Right renal pelvis (tissue), 4 donors: ENCODE measurements at places on chromosomes 13 and 19.

GRCh38 chr19:38765214-38765613 lies 8.1 kb downstream of the LGALS7 start:
- no peak for DNase-seq

DNA sequence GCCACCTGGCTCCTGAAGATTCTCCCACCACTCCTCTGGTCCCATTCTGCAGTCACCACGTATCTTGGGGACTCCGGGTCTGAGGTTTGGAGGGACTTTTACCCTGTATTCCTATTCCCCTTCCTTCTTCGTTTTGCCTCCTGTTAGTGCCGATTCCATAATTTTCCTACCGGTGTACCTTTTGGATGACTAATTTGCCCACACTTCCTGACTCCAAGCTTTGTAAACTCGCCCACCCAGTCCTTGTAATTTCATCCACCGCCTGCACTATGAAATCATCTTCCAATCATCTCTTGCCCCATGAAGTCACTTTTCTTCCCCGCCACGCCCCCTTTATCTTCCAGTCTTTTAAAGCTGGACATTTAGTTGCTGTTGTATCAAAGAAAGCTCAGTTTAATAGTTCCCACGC lies 572 bp downstream of the UCHL3 start:
- DNase-seq: peak; percentile 12

DNA sequence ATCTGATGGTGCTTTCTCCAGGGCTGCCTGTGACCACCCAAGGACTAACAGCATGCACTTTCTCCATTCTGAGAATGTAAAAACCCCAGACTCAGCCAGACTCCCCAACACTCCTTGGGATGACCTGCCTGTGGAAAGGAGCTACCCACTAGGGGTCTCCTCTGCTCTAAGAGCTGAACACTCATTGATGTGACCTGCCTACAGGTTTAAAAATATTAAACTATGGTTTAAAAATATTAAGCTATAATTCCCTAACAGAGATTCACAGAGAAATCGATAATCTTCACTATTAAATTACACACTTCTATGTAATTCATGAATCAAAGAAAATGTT lies 696.2 kb upstream of the SLITRK5 start:
- DNase-seq: no peak

DNA sequence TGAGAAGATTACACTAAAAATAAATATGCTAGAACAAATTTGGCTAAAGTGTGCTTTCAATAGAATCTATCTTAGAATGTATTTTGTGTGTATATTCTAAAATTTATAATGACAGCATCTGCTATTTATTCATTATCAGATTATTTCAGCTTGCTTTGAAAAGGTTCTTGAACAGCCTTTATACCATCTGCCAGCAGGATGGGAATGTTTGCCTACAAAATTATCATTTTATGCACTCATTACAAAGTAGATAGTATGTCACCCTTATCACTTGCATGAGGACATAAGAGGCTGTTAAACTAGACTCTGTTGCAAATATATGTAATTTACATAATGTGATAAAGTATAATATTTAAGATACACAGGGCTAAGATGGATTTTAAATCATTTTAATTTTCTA lies 1286.9 kb upstream of the PCDH20 start:
- no peak for DNase-seq

- no peak for DNase-seq
Observed at GRCh38 chr13:73187106-73187505, 128.3 kb downstream of the KLF5 start.

GRCh38 chr13:41603917-41604316 lies 146.6 kb downstream of the RGCC start:
- no peak for DNase-seq

DNA sequence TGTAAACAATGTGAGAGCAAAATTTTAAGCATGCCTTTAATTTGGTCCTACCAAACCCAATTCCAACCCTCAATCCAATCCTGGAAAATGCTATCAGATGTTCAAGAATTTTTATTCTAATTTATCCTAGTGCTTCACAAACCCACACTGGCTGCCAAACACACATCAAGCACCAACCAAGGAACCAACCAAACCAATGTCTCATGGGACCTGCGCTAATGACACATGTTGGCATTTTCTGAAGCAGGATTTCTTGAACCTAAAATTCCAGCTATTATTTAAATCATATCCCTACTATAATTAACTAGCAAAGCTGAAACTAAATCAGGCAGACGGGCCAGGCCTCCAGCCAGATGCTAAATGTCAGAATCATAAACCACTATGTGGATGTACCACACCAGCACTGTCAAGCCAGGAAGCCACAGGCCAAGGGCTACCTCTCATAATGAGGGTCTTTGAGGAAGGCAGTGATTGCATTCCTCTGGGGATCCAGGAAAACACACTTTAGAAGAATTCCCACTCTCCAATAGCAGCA lies 5.8 kb downstream of the LATS2 start:
- DNase-seq: no peak

GRCh38 chr13:49292742-49293486 lies 45.2 kb downstream of the CDADC1 start:
- no peak for DNase-seq

GRCh38 chr13:100409132-100409531 lies 179.5 kb downstream of the GGACT start:
- DNase-seq: no peak

- DNase-seq: no peak
Observed at GRCh38 chr13:27355894-27356293, 68.5 kb upstream of the GTF3A start.

DNA sequence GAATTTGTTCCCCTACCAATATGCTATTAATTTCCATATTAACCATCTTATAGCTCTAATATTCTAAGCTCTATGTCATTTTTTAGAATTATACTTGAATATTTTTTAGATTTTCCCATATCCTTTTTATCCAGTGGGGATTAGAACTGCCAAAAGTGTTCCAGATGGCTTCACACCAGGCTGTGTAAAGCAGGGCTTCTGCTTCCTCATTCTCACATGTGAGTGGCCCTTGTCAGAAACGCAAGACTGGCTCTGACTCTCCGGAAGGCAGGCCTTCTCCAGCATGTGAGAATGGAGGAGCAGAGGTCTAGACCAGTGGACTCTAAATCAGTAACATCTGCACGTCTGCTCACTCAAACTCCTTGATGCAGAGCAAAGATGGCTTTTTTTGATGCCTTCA lies 650.1 kb downstream of the FGF9 start:
- DNase-seq: no peak

DNA sequence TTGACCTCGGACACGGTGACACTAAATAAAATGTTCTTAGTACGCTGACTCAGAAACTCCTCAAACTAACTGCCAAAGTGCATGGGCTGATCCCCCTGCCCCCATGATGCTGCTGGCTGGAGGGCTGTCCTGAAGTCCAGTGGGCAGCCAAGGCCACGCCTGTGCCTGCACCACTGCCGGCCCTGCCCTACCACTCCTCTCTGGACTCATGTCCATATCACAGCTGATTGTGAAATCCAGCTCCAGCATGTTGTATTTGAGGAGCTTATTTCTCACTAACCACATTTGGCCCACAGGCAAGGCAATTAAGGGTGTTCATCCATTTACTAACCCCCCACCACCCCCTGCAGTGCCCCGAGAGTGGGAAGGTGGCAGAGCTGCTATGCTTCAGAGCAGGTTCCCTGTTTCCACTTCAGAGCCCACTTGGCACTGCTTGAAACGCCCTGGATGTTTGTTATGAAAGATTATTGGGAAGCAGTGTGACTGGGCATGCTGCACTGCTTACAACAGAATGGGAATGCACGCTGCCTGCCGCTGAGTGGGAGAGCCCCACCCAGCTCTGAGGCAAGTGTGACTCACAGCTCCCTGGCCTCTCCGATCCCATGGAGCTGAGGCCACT lies 114.0 kb downstream of the UQCRFS1 start:
- no peak for DNase-seq

- DNase-seq: no peak
Observed at GRCh38 chr13:109100705-109101304, 471.4 kb downstream of the MYO16 start.

GRCh38 chr13:75762955-75763354 lies 126.8 kb downstream of the LMO7 start:
- DNase-seq: no peak

DNA sequence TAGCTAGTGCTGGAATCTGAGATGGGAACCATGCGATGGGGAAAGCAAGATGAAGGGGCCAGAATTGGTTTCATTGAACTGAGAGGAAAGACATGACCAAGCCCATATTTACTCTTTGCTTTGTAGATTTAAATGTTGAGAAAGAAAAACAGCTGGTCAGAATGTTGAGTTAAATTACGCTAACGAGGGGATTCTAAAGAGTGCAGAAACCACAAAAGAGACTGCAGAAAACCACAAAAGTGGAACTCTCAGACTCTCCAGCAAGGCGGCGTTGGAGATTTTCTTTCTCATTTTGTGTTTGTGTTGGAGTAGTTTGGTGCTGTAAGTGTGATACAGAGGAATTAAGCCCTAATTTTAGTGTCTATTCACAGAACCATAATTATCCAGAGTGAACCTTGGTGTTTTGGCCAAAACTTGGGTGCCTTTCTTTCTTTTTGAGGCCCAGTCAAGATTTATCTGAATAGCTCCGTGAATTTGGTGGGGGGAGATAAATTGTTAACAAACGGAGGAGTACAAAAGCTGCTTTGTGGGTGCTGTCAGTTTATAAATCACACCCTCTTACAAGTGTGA lies 26.3 kb downstream of the SAE1 start:
- DNase-seq: no peak

- DNase-seq: no peak
Observed at GRCh38 chr19:2993579-2993978, 16.2 kb downstream of the TLE6 start.

- DNase-seq: no peak
Observed at GRCh38 chr13:29858667-29859066, 8.2 kb upstream of the UBL3 start.

- DNase-seq: no peak
Observed at GRCh38 chr13:43776006-43776405, 10.8 kb downstream of the ENOX1 start.

DNA sequence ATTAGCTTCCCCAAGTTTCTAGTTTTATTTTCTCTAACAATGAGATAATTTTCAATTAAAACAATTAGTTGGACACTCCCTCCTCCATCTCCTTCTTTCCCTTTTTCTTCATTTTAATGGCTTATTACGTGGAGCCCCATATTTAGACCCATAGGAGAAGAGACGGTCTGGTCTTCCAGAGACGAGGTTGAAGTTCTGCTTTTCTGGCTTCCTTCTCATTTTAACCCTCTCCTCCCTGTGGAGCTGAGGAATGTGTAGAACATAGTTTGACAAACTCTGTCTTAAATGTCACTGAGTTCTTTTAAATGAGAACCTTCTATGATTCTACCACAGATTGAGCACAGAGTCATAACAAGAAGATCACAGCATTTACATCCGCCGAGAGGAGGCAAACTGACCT lies 86.8 kb downstream of the EDNRB start:
- DNase-seq: no peak

DNA sequence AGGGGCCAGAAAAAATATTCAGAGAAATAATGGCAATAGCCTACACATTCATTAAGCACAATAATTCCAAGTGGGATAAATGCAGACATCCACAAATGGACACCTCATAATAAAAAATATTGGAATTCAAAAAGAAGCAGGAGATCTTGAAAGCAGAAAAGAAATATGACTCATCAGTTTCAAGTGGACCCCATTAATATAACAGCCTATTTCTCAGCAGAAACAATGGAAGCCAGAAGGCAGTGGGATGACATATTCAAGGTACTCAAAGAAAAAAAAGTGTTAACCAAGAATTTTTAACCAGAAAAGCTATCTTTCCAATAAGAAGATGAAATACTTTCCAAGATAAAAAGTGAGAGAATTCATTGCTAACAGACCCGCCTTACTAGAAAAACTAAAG lies 48.4 kb upstream of the CYP2A13 start:
- DNase-seq: no peak

DNA sequence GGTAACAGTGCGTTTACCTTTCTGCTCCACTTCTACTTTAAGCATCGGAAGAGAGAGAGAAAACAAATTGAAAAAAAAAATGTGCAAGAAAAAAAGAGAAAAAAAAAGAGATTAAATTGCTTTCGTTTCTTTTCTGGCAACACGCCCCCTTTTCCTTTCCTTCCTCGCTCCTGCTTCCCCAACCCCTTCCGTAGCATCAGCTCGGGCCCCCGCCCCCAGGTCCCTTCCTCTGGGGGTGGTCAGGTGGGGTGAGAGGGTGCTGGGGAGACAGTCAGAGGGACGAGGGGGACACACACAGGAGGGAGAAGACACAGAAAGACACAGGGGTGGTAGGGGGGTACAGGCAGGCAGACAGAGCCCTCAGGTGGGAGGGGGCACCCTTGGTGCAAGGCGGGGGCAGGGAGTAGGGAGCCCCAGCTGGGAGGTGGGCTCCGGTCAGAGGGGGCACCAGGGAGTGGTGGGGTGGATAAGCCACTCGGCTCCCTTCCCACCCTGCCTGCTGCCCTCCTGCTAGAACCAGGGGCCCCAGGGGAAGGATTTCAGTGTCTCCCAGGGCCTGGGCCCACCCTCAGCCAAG lies 30.7 kb upstream of the ASF1B start:
- DNase-seq: no peak

- DNase-seq: no peak
Observed at GRCh38 chr13:78884571-78884970, 225.6 kb upstream of the OBI1 start.

- no peak for DNase-seq
Observed at GRCh38 chr19:50178320-50178719, 15.2 kb upstream of the IZUMO2 start.

DNA sequence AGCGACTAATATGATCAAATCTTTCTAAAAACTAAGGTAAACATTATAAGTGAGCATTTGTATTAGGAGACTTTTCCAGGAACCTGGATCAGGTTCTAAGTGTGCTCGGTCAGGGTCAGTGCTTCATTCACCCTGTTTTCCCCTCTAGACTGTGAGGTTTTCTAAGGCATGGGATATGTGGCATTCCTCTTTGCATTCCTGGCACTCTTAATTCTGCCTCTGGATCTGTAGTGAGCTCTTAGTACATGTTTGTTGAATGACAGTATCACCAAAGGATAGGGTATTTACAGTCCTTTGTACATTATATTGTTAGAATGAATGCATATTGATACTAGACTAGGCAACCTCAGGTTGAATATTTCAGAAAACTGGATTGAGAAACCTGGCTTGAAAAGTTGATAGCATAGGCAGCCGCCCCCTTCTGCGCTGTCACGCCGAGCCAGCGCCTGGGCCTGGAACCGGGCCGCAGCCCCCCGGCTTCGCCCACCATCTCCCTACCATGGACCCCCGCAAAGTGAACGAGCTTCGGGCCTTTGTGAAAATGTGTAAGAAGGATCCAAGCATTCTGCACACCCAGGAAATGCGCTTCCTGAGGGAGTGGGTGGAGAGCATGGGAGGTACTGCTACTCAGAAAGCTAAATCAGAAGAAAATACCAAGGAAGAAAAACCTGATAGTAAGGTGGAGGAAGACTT lies 156.5 kb downstream of the KCNRG start:
- DNase-seq: no peak

- DNase-seq: no peak
Observed at GRCh38 chr13:94660695-94661326, 51.5 kb downstream of the SOX21 start.

GRCh38 chr19:19211499-19212420 lies at the start of gene NCAN:
NCAN (plus strand) TSS chr19:19211958; CDS start chr19:19216954, 4,996 bp downstream.
- DNase-seq: no peak

- no peak for DNase-seq
Observed at GRCh38 chr13:58728126-58728525, 1096.6 kb downstream of the PCDH17 start.
